ENCODE measurements at places on chromosomes 2 and 18.

DNA sequence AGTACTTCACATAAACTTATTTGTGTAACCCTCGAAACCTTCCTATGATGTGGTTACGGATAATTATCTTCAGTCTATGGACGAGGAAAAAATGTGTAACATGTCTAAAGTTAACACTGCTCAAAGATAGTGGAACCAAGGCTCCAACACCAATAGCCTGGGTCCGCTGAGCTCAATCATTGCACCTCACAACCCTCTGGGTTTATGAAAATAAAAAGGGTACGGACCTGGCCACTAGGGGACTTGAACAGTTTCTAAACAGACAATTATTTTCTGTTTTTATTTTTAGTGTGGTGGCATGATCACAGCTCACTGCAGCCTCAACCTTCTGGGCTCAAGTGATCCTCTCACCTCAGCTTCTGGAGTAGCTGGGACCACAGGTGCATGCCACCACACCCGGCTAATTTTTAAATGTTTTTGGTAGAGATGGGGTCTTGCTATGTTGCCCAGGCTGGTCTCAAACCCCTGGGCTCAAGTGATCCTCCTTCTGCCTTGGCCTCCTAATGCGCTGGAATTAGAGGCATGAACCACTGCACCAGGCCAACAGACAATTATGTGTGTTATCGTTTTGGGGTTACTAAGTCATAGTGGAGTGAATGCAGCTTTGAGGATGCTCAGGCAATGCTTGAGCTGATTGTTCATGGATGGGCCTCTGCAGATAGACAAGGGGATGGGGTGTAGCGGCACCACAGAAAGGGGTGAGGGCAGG is 10.1 kb downstream of the CASP8 start:
- no peak for DNase-seq

- no peak for DNase-seq
These were observed 24.3 kb upstream of the FAP start for GRCh38 chr2:162267496-162267895.

DNA sequence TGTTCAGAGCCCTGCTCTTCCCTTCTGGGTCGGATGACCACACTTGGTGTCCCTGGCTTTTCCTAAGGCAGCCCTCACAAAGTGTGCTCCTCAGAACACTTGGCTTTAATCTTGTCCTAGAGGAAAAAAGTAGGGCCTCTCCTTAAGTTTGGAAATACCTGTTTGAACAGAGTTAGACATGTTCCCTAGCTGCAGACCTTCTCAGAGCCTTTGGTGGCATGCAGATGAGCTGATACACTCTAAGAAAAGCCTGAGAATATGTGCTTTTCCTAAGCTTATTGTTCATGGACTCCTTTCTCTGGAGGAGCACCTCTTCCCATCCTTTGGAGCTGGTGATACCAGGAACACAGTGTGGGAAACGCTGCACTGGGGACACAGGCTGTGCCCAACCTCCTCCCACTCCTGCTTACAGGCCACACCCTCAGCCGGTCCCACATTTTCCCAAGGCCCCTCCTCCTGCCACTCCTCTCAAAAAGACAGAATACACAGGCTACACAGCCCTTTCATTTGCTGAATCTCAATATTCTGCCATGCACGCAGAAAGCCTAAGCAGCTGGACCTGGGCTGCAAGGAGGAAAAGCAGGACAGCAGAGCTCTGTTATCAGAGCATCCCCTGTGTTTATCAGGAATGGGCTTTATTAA is 443.6 kb downstream of the NBAS start:
- DNase-seq, result no peak

DNA sequence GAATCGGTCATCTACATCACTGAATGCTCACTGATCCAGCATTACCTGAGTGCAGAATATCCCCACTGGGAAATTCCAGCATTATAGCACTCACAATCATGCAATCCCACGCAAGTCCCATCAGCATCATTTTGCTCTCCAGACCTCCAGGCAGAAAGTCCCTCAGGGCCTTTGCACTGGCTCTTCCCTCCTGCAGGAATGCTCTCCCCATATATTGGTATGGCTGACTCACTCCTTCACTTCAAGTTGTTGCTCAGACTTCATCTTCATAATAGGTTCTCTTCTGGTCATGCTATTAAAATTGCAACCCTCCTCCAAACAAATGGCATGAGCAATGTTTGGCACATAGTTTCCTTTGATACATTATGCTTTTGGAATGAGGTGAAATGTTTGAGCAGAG is 64.7 kb upstream of the CELF4 start:
- DNase-seq, result no peak

DNA sequence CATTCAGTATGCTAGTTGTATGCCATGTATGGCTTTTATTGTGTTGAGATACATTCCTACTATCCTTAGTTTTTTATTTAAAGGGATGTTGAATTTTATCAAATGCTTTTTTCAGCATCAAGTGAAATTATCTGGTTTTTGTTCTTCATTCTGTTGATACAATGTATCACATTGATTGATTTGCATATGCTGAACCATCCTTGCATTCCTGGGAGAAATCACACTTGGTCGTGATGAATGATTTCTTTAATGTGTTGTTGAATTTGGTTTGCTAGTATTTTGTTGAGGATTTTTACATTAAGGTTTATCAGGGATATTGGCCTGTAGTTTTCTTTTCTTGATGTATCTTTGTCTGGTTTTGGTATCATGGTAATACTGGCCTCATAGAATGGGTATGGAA is 49.7 kb downstream of the CD28 start:
- DNase-seq, result no peak

DNA sequence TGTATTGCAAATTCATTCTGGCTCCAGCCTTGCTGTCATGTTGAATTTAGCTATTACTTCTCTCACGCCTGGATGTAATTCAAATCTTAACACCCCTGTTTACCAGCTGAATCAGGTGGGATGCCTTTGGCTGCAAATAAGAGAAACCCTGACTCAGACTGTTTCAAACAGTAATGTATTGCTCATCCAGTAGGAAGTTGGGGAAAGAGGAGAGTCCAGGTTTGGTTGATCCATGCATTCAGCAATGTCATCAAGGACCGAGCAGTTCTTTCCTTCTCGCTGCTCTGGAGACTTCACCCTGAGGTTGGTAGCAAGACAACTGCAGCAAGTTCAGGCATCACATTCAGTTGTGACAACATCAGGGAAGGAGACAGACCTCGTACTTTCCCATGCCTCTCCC is 6.4 kb upstream of the DARS1 start:
- DNase-seq, result no peak

DNA sequence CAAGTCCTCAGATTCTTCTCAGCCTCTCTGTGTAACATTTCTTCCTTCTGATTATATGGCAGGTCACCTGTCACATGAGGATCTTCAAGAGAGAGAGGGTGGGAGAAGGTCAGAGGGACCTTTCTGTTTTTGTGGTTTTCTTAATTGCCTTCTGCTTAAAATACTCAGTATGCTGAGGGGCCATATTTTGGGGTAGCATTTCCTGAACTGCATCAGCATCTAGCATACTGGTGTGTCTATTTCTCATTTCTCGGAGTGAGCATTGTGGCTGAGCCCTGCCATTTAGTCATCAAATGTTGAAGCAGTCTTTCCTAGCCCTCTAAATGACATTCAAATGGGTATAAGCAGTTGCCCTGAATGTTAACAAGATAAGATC is 162.7 kb downstream of the MYO3B start:
- DNase-seq, result no peak

DNA sequence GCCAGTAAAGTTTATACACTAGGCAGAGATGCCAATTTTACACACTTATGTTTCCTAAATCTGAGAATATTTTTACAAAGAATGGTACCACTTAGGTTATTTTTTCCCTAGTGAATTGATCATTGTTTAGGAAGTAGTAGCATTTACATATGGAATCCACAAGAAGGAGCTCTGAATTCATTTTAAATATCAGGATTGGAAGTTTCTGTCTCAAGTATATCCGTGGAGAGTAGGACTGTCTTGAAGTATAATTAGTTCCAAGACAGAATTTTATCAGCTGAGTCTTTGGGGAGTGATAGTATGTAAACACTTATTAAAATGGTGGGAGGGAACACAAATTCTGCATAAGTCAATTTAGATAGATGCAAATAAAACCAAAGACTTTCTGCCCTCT is 82.3 kb upstream of the FAM98A start:
- DNase-seq, result no peak

DNA sequence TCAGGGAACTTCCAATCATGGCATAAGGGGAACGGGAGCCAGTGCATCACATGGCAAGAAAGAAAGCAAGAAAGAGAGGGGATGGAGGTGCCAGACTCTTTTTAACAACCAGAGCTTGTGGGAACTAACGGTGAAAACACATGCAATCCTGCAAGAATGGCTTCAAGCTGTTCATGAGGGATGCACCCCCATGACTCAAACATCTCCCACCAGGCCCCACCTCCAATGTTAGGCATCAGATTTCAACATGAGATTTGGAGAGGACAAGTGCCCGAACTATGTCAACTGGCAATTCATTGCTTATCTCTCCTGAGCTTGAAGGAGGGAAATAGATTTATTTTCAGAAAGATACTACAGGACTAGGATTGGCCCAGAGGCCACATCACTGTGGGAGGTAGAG is 270.0 kb downstream of the SLC4A3 start:
- no peak for DNase-seq

DNA sequence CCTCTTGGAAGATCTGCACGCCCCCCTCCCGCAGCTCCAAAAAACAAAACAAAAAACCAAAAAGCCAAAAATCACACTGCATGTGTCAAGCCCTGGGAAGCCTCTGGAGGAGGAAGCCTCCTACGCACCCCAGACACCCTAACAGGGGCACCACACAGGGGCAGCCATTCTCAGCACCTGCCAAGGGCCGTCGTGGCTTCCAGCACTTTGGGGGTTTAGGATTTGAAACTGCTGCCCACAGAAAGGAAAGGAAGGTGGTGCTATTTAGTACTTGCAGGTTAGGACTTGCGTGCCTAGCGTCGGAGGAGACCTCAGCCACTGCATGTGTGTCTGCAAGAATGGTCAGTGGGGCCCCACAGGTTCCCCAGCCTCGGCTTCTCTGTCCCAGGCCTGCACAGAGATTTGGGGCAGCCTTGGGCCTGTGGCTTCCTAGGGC is 419 bp upstream of the GPR55 start:
- peak; percentile 21 for DNase-seq

- no peak for DNase-seq
These were observed 29.9 kb downstream of the ST3GAL5 start for GRCh38 chr2:85858841-85859240.

DNA sequence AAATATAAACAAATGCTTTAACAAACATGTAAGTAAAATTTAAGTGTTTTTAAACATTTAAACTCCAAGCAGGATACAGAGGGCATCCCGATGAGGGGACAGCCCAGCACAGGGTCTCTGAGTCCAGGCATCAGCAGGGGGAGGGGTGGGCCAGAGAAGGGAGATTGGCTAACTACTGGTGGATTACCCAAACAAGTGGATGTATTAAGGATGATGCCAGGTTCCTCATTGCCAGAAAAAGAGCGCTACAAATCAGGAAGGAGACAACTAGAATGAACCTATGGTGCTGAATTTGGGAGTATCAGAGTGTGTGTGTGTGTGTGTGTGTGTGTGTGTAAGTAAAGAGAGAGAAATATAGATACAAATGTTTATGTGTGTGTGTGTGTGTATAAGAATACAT is 162.0 kb upstream of the RMP24 start:
- no peak for DNase-seq

GRCh38 chr2:200373231-200373630 is 66.7 kb downstream of the SPATS2L start:
- DNase-seq, result no peak

DNA sequence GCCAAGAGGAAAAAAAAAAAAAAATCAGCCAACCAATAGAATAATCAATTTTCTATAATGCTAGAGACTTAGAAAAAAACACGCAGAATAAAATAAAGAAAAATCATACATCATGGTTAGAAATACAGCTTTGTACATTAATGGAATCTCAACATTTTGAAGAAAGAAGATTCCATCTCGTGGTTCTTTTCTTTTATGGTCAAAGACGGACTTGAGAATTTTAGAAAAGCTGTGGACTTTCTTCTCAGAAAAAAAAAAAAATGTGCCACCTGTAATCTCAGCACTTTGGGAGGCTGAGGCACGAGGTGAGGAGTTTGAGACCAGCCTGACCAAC is 41.8 kb upstream of the ATIC start:
- DNase-seq, result no peak

- DNase-seq, result no peak
These were observed 3.2 kb downstream of the SH3YL1 start for GRCh38 chr2:260507-261161.

GRCh38 chr2:204116159-204116792 is 179.7 kb downstream of the ICOS start:
- no peak for DNase-seq

GRCh38 chr2:160940271-160940670 is 220.0 kb upstream of the TANK start:
- no peak for DNase-seq

DNA sequence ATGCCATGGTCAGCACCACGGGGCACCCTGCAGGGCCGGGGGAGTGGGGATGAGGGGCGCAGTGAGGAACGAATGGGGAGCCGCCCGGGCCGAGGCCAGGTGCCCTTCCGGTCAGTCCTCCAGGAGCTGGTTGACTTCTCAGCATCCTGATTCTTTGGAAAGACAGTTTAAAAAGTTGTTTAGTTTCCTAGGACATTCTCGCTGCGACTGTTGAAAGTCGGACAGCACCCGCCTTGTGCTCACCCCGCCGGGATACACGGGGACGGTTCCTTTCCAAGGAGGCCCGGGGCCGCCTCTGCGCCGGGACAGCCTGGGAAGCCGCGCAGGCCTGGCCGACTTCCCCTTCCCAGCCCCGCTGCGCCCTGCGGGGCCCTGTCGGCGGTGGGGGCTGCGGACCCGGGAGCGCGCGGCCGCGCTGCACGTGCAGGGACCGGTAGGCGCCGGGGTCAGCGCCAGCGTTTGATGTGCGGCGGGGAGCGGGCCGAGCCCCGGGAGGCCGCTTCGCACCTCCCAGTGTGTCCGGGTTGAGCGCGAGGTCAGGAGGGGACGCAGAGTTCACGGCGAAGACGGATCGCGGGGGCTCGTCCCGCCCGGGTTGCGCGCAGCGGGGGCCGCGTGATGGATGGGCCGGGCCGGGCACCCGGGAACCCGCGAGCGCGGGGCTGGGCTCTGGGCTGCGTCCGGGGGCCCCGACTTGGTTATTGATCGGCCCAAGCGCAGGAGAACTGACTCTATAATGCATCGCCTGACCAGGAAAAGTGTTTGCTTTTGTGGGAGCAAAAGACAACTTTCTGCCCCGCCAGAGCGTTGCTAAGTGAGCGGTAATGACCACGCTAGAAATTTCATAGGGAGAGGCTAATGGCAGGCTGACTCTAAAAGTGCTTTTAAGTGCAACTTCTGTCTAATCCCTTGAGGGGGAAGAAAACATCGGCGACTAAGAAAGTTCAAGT is 28.0 kb upstream of the SMIM21 start:
- no peak for DNase-seq

All from activated naive CD4-positive, alpha-beta T cell treated with anti-CD3 and anti-CD28 coated beads, Interleukin-2, amount 10 ng/mL, durations not matched to agents 7 days and 5 days (primary cell).